ENCODE measurements at places on chromosomes 13 and 19.
A peak's percentile ranks its signal among the peaks of the same experiment; 100 is the strongest.

DNA sequence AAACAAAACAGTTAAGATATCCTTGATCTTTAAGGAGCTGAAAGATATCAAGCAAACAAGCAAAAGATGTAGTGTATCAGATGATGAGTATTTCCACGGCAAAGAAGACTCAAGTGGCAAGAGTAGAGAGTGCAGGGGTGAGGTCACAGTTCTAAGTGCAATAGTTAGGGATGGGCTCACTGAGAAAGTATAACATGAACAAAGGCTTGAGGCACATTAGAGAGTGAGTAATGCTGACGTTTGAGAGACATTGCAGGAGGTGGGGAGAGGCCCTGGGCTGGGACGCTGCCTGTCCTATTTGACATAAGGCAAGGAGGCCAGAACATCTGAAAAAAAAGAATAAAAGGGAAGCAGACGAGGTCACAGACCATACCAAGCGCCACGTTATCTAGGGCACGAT lies 1.4 kb downstream of the DUXA start:
- DNase-seq = no peak

DNA sequence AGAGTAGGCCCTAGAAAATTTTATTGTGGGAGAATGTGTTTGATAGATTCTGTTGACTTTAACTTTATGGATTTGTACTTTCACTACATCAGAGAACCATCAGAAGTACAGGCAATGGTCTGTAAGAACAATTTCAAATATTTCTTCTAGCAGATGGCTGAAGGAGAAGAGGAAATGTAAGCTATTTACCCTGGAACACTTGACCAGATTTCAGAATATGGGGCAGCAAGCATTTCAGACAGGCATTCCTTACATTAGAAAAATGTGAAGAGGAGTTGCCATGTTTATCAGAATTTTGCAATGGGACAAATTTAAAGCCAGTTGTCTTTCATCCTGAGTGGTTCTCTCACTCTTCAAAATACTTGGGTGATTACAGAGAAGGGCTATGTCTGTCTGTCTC lies 7.5 kb downstream of the FRY start:
- no peak for DNase-seq

DNA sequence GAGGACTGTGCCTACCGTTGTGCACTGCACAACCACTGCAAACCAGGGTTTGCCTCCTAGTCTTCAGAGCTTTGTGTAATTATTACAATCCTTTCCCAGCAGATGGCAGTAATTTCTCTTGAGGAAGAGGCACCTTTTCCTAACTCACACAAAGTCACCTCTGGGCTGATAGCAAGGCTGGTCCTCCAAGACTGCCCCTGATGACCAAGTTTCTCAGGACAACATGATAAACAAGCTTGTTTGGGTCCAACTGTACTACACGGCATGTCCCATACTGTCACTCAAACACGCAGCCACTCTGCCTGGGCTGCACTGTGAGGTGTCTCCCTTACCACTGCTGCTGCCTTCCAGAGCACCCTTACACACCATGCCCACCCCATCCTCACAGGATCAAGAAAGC lies 39.3 kb downstream of the RFXAP start:
- no peak for DNase-seq

GRCh38 chr19:52963247-52963618 lies 552 bp upstream of the ZNF816 start:
- no peak for DNase-seq

DNA sequence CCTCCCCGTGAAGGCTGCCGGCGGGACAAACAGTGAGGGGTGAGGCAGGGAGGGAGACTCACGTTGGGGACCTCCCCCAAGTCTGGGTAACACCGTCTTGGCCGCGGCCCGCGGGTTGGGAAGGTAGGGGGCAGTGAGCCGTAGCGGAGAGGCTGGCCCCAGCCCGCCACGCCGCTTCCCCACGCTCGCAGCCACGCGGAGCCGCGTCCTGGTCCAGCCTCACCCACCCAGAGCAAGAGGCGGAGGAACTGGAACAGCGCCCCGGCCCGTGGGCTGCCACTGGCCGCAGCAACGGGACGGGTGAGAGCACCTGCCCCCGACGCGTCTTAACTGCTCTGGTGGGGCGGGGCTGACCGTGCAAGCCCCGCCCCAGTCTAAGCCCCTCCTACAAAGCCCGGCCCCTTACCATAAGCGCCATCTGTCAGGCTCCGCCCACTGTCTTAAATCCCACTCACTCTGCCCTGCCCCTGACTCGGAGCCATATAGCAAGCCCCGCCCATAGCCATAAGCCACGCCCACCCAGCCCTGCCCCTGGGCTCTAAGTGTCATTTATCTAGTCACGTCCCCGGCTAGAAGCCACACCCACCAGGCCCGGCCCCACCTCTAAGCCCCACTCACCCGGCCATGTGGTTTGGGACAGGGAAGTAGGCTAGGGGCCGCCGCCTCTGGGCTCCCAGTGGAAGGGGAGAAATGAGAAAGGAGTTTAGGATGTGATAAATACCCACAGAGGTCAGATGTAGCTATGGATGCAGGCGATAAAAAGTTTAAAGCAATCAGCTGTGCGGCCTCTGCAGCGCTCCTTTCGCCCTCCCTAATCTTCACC lies 2.1 kb upstream of the CCL25 start:
- DNase-seq = peak; percentile 66

- no peak for DNase-seq
Observed at GRCh38 chr13:32426990-32427851, 709 bp downstream of the N4BP2L1 start.

DNA sequence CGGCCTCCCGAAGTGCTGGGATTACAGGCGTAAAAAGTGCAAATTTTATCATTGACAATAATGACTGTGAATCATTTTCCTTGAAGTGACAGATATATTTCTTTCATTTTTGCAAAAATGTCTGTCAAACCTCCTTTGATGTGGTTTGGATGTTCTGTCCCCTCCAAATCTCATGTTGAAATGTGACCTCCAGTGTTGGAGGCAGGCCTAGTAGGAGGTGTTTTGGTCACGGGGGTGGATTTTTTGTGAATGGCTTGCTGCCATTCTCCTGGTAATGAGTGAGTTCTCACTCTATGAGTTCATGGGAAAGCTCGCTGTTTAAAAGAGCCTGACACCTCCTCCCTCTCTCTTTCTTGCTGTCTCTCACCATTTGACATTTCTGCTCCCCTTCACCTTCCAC lies 5.5 kb upstream of the SLC1A6 start:
- DNase-seq = no peak

GRCh38 chr19:31648347-31648746 lies 299.1 kb upstream of the TSHZ3 start:
- no peak for DNase-seq

DNA sequence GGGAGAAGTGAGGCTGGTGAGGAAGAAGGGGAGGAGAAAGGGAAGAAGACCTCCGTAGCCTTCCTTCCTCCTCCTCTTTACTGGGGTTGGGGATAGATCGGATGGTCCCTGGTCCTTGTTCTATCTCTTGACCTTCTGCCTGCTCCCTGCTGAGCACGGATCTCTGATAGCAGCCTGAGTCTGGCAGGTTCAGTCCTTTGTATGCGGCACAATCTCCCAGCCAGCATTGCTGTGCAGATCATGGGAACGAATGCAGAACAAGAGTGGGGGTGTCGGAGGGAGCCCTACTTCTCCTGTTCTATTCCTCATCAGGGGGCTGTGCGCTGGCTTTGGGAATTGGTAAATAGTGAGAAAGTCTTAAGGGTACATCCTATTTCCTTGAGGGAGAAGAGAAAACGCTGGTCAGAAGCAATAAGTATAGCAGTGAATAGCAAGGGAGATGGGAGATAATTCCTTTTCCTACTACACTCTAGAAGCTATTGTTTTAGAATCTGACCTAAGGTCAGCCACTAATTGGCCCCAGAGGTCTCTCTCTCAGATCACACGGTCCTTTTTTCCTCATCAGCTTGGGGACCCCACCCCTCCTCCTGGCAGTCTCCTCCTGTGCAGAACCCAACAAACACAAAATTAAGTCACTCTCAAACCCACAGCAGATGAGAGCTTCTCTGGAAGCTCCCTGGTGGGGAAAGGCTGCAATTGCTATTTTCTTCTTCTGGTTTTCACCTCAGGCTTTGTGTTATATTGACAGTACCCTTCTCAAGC lies 41.0 kb downstream of the KL start:
- DNase-seq = no peak

DNA sequence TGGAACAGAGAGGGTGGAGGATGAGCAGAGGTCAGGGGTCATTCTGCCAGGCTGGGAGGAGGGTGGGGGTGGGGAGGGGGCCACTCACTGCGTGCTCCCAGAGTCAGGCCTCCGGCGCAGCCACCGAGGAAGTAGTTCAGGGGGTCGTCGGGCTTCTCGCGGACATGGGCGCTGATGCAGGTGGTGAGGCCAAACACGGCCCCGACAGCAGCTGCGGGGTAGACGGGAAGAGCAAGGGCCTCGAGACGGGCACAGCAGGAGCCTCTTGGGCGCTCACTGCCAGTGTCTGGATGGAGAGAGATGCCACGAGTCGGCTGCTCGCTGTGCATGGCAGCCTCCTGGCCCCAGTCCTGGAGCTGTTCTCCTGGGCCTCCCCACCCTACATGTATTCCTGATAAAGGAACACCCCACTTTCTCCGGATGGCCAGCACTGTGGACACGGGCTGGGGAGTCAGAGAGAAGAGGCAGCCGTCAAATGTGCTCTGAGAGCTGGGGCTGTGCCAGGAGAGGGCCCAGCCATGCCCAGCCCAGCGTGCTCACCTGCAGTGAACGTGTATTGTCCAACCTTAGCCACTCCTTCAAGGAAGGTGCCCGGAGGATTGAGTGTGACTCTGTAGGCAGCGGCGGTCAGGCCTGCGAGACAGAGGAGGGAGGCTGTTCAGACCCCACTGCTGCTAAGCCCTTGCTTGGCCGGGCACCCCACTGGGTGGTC lies 7.1 kb downstream of the NDUFA11 start:
- no peak for DNase-seq

DNA sequence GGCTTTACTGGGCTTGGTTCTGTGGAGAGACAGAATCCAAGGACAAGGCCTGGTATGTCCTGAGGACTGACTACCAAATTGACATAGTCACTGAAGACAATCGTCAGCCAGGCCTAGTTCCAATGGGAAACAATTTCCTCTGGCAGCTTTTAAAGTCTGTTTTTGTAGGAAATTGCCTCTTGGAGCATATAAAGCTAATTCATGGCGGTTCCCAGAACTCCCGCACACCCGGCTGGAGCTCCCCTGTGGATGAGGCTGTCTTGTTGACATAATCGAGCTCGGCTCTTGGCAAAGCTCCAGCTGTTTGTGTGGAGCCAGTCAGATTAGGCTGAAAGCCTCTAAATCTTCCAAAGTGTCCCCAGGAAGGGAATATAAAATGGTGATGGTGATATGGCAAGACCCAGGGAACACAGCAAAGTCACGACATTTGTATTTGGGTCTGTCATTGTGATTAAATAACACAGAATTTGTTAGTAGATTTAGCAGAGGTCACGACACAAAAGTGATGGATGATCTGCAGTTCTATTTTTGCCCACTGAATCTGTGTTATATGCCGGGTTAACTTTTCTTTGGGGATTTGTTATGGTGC lies 395.0 kb downstream of the PCDH9 start:
- DNase-seq = no peak

DNA sequence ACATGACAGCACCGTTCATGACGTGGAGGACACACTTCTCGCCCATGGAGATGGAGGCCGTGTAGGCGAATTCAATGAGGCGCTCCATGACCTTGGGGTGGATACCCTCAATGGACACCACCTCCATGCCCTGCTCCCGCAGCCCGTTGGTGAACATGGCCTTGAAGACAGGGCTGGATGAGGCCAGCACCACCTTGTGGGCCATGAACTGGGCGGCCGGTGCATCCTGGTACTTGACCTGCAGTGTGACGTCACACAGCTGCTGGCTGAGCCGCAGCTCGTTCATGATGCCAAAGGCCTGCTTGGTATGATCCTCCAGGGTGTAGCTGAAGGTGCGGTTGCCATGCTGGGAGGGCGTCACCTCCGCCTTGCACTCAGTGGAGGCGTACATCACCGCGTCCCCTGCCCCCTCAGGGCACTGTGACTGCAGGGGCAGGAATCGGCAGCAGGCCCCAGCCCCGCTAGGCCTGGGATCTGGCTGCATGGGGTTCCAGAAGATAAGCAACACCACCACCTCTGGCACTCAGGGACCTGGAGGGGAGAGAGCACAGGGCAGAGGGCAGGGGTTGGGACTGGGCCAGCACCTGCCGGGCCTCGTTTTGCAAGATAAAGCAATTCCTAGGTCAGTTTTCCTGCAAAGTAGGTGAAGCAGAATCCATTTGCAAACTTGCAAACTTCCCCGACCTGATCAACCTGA lies 3.5 kb downstream of the KEAP1 start:
- DNase-seq = no peak

GRCh38 chr13:110469597-110469996 lies 91.9 kb downstream of the RAB20 start:
- DNase-seq = no peak

Data from NCI-H524 treated with DMSO at 0.1 percent for 48 hours (cell line).